Osteocyte (in vitro differentiated cells): ENCODE measurements at places on chromosomes 4 and X.

- H3K4me3 ChIP-seq: no peak overlapping the region
- no peak for DNase-seq
- peaks cover 5% of the 10 kb centered on the region for H3K27me3 ChIP-seq
- no peaks in the 10 kb centered on the region for H3K36me3 ChIP-seq
- H3K4me1 ChIP-seq: no peaks in the 10 kb centered on the region
These were observed 8.3 kb downstream of the SPATA18 start for GRCh38 chr4:52059372-52059771.

DNA sequence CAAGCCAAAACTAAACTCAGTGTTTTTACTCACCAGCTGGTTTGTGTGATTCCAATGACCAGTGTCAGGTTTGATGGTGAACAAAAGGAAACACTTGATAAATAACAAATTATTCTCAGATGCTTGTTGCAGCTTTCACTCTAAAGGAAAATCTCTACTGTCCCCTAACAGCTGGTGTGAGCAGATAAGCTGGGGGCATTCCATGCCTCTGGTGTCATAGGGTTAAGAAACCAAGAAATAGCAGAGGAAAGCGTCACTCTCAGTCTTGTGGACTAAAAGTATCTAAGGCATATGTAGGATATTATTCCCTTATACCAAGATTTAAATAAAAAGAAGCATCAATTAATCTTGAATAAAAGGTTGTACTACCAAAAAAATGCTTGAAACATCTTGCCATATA lies 24.3 kb downstream of the TRPC5 start:
- H3K4me3 ChIP-seq: no peak overlapping the region

GRCh38 chrX:152637649-152638442 lies at the start of gene GABRQ:
Gene GABRQ (plus strand): TSS chrX:152637895. CDS start chrX:152638203, 308 bp downstream.
- no peak within 1 kb of the TSS for H3K4me3 ChIP-seq
- peaks cover 17% of the 10 kb centered on the region for H3K27me3 ChIP-seq
- no peaks in the 10 kb centered on the region for H3K36me3 ChIP-seq
- peak; percentile 71 for DNase-seq

GRCh38 chr4:188109157-188109755 lies at the start of gene TRIML2:
Gene TRIML2 (minus strand): TSS chr4:188109603. CDS start chr4:188105368, 4,235 bp downstream.
- DNase-seq: no peak
- H3K27me3 ChIP-seq: no peaks in the 10 kb centered on the region
- no peaks in the 10 kb centered on the region for H3K36me3 ChIP-seq
- H3K4me1 ChIP-seq: peaks cover 35% of the 10 kb centered on the region

DNA sequence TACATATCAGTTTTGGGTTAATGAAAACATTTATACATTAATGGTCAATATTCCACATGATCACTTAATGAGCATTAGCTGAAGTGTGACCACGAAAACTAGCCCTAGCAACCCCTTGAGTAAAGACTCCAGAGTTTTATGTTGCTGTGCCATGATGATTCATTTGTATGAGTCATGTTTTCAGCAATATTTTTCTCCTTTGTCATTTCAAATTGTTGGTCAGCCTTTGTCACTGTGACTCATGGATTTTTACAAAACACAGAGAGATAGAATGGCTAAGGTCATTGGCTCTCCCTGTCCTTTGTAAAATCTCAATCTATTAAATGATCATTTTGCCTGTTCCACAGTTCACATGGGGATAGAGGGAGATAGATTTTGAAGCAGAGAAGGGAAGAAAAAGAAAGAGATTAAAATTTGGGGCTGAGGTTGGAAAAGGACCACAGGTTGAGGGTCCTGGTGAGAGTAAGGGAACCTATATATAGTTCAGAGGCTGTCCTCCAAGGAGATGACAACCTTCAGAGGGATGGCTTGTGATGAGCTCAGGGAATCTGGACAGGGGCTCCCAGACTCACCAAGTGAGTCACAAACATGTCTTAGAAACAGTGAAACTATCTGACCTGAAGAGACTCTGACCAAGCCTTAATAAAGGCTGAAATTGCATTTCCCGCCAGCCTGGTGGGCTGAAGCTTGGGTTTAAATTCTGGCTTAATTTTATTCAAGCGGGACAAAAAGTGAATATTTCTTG lies 25.6 kb downstream of the NR0B1 start:
- no peaks in the 10 kb centered on the region for H3K27me3 ChIP-seq
- DNase-seq: no peak
- H3K4me1 ChIP-seq: peaks cover 16% of the 10 kb centered on the region

- no peak overlapping the region for H3K27ac ChIP-seq
- H3K4me1 ChIP-seq: peaks cover 27% of the 10 kb centered on the region
- no peak for DNase-seq
- H3K27me3 ChIP-seq: no peaks in the 10 kb centered on the region
These were observed 69.2 kb downstream of the SRPX start for GRCh38 chrX:38151441-38151840.

GRCh38 chr4:44257461-44257860 lies 191.1 kb downstream of the KCTD8 start:
- DNase-seq: no peak
- H3K27ac ChIP-seq: no peak overlapping the region
- H3K36me3 ChIP-seq: no peaks in the 10 kb centered on the region
- no peaks in the 10 kb centered on the region for H3K27me3 ChIP-seq
- no peaks in the 10 kb centered on the region for H3K4me1 ChIP-seq

DNA sequence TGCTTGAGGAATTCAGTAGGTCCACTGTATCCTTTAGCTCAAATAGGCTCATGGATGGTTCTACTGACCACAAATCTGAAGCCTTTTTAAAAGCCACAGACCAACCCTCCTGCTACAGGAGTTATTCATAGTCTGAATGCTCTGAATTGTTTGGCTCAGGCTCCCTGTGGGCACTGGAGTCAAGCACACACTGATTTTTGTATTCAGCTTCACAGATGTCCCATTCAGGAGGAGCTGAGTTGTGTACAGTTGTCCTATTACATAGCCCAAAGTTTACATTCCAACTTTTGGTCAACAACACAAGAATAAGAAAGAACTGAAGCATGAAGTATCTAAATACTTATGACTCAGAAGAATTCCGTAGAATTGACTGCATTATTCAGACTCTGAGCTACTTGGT lies 243.9 kb downstream of the UNC5C start:
- H3K27ac ChIP-seq: no peak overlapping the region
- H3K4me1 ChIP-seq: peaks cover 1% of the 10 kb centered on the region
- no peak for DNase-seq
- no peak overlapping the region for H3K4me3 ChIP-seq
- H3K36me3 ChIP-seq: no peaks in the 10 kb centered on the region
- H3K27me3 ChIP-seq: no peaks in the 10 kb centered on the region

GRCh38 chrX:55488593-55489313 lies 895 bp downstream of the USP51 start:
- H3K27ac ChIP-seq: peak overlapping the region; percentile 88
- no peaks in the 10 kb centered on the region for H3K36me3 ChIP-seq
- H3K4me3 ChIP-seq: peak overlapping the region; percentile 88
- H3K27me3 ChIP-seq: no peaks in the 10 kb centered on the region
- DNase-seq: peak; percentile 84

DNA sequence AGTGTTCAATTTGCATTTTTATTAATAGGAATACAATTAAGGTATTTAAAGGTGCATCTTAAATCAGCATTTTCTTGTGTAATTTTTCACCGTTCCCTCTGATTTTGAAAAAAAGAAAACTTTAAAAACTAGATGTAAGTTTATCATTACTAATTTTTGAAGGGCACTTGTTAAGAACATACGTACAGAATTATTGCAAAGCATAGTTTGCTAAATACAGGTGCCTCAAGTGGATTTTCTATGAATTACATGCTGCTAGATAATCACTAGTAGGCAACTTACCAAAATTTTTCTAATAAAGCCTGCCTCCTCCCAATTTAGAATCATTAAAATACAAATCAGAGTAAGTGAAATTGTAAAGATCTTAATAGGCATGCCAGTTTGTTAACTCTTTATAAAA lies 8.5 kb downstream of the CNKSR2 start:
- no peaks in the 10 kb centered on the region for H3K4me1 ChIP-seq
- no peak for DNase-seq
- peaks cover 21% of the 10 kb centered on the region for H3K27me3 ChIP-seq
- H3K36me3 ChIP-seq: no peaks in the 10 kb centered on the region
- no peak overlapping the region for H3K27ac ChIP-seq
- no peak overlapping the region for H3K4me3 ChIP-seq

- no peaks in the 10 kb centered on the region for H3K27me3 ChIP-seq
- H3K4me1 ChIP-seq: no peaks in the 10 kb centered on the region
- DNase-seq: no peak
- no peak overlapping the region for H3K27ac ChIP-seq
- peaks cover 18% of the 10 kb centered on the region for H3K36me3 ChIP-seq
- no peak overlapping the region for H3K4me3 ChIP-seq
These were observed 10.0 kb downstream of the ABHD18 start for GRCh38 chr4:127975121-127975770.

GRCh38 chr4:24980740-24981139 lies 50.0 kb downstream of the LGI2 start:
- no peak for DNase-seq
- no peak overlapping the region for H3K27ac ChIP-seq
- H3K4me1 ChIP-seq: peaks cover 4% of the 10 kb centered on the region
- H3K27me3 ChIP-seq: peaks cover 39% of the 10 kb centered on the region
- H3K36me3 ChIP-seq: no peaks in the 10 kb centered on the region
- no peak overlapping the region for H3K4me3 ChIP-seq
